ENCODE measurements at places on chromosomes 5 and 9.

GRCh38 chr5:174572591-174572990, 151.8 kb upstream of the MSX2 start:
- H3K27ac ChIP-seq: no peak overlapping the region
- no peak for DNase-seq
- H3K36me3 ChIP-seq: no peaks in the 10 kb centered on the region
- H3K4me3 ChIP-seq: no peak overlapping the region

- no peak overlapping the region for H3K4me3 ChIP-seq
- no peaks in the 10 kb centered on the region for H3K27me3 ChIP-seq
- H3K27ac ChIP-seq: no peak overlapping the region
These were observed 466.2 kb downstream of the ENC1 start for GRCh38 chr5:74174366-74174765.

DNA sequence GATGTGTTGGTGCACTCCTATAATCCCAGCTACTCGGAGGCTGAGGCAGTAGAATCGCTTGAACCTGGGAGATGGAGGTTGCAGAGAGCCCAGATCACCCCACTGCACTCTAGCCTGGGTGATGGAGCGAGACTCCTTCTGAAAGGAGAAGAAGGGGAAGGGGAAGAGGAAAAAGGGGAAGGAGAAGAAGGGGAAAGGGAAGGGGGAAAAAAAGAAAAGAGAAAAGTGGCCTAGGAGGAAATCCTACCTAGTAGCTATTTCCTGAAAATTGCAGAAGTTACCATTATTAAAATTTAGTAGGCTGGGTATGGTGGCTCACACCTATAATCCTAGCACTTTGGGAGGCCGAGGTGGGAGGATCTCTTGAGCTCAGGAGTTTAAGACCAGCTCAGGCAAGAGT, 67.4 kb downstream of the ARRDC3 start:
- H3K27me3 ChIP-seq: no peaks in the 10 kb centered on the region
- no peaks in the 10 kb centered on the region for H3K36me3 ChIP-seq
- no peak overlapping the region for H3K27ac ChIP-seq
- H3K4me1 ChIP-seq: peaks cover 37% of the 10 kb centered on the region

GRCh38 chr5:165057145-165057544, 1551.7 kb downstream of the MAT2B start:
- H3K27ac ChIP-seq: no peak overlapping the region
- H3K4me1 ChIP-seq: no peaks in the 10 kb centered on the region
- H3K36me3 ChIP-seq: no peaks in the 10 kb centered on the region
- no peaks in the 10 kb centered on the region for H3K27me3 ChIP-seq
- no peak overlapping the region for H3K4me3 ChIP-seq

Measured in tibial nerve (tissue), 4 donors.